ENCODE measurements at places on chromosomes 1 and 21. TPM values are rescaled to one million over a fixed set of nuclear protein-coding genes. Genes with fewer than 3 reads are reported as not detected.

The MNDA gene
- polyA plus RNA-seq = 3.0 TPM

The LCE3E gene
- polyA plus RNA-seq = not detected

The GCSAML gene
- 0.22 TPM for polyA plus RNA-seq

The LCA5L gene
- polyA plus RNA-seq = 2.7 TPM

The CLDN17 gene
- polyA plus RNA-seq = not detected

The MIS18A gene
- 10.8 TPM for polyA plus RNA-seq

The S100A9 gene
- polyA plus RNA-seq = 38.6 TPM

The ATG4C gene
- polyA plus RNA-seq = 8.7 TPM

The PLEKHN1 gene
- polyA plus RNA-seq = not detected

Measured in muscle of back (tissue), 13 donors.